ENCODE measurements at places on chromosomes 16 and 17.

DNA sequence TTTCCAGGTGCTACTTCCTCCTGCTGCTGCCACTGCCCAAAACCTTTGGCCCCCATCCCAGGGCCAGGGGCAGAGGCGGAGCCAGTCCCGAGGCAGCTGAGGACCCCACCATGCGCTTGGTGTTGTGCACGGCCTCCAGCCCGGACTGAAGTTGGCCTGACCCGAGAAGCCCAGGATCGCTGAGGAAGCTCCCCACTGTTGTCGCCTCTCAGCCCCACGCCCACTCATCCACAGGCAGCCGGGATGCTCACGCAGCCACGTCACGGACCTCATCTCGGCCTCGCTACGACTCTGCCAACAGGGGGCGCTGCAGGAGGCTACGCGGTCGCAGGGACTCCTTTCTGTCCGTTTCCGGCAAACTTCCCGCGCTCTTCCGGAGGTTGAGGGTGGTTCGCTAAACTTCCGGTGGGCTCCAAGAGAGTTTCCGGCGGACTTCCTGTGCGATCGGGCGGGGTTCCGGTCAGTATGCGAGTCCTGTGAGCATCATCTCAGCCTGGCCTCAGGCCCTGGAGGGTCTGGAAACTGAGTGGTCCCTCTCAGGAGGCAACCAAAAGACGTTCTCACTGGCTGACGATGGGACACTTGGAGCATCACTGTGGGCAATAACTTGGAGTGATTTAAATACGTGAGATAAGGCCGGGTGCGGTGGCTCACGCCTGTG is 12.4 kb downstream of the ZG16B start:
- no peak for DNase-seq

DNA sequence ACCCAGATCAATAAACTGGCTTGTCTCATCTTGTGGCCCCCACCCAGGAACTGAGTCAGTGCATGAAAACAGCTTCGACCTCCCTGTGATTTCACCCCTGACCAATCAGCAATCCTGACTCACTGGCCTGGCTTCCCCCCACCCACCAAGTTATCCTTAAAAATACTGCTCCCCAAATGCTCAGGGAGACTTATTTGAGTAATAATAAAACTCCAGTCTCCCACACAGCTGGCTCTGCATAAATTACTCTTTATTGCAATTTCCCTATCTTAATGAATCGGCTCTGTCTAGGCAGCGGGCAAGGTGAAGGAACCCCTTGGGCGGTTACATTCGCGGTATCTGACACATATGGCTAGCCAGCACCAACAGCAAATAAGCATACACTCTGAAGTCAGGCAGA is 9.8 kb upstream of the RABEP1 start:
- DNase-seq, result no peak

- DNase-seq, result no peak
These were observed 201.5 kb upstream of the TNRC6C start for GRCh38 chr17:77756846-77757560.

GRCh38 chr16:88375236-88375975 is 7.4 kb upstream of the ZNF469 start:
- DNase-seq, result no peak

- no peak for DNase-seq
These were observed 48.7 kb downstream of the CPPED1 start for GRCh38 chr16:12754824-12755543.

DNA sequence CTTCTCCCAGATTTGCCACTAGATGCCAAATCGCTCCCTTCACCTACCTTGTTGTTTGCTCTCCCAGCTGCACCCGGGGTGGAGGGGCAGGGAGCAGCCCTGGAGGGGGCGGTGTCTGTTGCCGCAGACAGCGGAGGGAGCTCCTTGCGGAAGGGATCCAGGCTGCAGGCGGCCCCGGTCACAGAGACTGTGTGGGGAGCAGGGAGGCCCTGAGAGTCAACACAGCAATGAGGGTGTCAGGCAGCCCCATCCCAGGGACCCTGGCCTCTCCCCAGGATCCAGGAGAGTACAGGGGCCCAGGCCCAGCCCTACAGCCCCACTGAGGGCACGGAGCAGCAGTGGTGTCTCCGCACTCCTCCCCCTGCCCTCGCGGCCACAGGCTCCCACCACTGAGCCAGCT is 50.5 kb upstream of the CHMP6 start:
- DNase-seq, result no peak

GRCh38 chr16:70158261-70158939 is 15.2 kb upstream of the CLEC18C start:
- DNase-seq, result no peak

DNA sequence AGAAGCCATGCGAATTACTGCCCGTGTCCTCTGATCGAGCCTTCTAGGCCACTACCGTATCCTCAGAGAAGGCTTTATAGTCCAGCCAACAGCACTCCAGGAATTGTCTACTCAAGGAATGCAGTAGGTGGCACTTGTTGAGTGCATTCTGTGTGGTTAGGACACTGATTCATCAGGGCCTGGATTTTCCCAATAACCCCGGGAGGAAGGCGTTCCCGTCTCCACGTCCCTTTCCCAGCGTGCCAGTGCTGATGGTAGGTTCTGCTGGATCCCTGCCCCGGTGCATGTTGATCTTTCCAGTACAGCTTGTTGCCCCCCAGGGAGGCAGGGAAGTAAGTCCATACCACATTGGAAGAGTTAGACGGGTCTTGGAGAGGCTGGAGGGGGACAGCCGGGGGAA is 122.2 kb downstream of the RPTOR start:
- no peak for DNase-seq

DNA sequence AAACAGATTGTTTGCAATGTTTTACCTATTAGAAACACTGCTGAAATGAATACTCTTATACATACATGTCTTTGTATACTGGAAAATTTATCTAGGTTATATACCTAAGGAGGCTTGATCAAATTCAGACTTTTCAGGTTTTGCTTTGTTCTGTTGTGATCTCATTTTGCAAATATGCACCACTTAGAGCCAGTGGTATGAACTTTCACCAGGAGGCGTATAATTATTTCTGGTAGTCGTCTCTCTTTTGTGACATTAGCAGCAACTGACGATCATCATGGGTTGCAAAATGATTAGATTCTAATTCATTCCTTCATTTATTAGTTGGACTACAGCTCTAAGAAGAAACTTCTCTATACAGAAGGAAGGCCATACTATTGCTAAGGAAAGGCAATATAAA is 26.9 kb downstream of the AP1G1 start:
- no peak for DNase-seq

GRCh38 chr17:54235571-54235970 is 412.8 kb downstream of the KIF2B start:
- no peak for DNase-seq

GRCh38 chr17:21460358-21460757 is 84.2 kb downstream of the KCNJ12 start:
- DNase-seq, result no peak

DNA sequence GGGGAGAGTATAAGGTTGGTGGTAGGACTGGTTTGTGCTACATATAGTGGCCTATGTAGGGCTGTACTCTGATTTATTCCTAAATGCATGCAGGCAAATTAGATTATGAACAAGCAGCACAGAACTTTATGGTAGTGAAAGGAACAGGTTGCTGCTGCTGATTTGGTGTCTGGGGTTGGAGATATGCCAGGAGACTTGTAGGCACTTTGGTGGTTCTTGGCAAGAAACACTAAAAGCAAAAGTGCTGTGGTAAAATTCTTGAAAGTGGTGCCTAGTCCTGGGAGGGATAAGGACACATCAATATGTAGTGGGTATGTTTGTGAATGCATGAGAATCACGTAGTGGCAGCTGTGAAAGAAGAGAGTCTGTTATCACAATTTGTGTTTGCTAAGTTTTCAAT is 2126.0 kb downstream of the TP53TG3F start:
- DNase-seq, result no peak

- DNase-seq, result no peak
These were observed 8.0 kb downstream of the AHSP start for GRCh38 chr16:31535737-31536136.

DNA sequence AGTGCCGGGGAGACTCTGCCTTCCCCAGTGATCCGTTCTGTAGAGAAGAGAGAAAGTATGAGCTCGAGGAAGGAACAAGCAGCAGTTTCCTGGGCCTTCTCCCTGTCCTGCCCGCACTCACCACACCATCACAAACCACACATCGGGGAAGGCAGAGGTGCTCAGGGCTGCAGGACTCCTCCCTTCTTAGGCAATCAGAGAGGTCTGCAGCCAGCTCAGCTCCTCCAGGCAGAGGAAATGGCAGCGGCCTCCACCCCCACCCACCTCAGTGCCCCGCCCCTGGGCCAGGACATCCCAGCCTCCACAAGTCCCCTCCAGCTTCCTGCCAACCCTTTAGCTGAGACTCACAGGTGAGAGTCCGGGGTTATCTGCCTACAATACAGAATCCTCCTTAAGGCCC is 2.0 kb downstream of the ZNF319 start:
- DNase-seq, result no peak

- DNase-seq, result peak; percentile 89
These were observed at the start of gene NUDT7 for GRCh38 chr16:77722309-77723107. TSS of gene NUDT7 (plus strand) at chr16:77722514. CDS start at chr16:77722583, 69 bp downstream.

DNA sequence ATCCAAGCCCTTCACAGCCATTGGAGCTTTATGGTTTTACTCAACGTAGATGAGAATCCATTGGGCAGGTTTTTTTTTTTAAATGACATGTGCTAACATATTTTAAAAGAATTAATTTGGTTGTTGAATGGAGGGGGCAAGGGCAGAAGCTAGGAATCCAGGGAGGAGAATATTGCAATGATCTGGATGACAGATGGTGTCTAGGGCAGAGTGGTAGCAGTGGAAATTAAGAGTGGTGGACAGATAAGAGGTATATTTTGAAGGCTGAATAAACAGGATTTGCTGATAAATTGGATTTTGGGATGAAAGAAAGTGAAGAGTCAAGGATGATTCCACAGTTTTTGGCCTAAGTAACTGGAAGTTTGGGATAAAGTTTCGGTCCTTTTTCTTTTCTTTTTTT is 54.8 kb upstream of the DHX40 start:
- DNase-seq, result no peak

- DNase-seq, result no peak
These were observed 76.4 kb downstream of the SEC14L1 start for GRCh38 chr17:77217123-77217522.

DNA sequence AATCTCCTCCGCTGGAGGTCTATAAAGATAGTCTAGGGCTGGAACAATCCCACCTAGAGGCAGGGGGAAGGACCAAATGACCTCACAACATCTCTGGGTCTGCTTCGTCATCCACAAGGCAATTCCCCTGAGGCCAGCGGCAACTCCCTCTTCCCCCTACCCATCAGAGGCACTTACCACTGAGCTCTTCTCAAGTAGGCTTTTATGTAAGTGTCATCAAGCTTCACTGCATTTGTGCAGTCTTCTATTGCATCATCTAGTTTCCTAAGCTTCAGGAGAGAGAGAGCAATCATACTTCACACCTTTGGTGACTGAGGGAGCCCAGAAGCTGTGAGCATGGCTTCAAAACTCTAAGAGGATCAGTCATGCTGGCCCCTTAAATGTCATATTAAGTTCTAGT is 21.0 kb downstream of the CNP start:
- peak; percentile 27 for DNase-seq

DNA sequence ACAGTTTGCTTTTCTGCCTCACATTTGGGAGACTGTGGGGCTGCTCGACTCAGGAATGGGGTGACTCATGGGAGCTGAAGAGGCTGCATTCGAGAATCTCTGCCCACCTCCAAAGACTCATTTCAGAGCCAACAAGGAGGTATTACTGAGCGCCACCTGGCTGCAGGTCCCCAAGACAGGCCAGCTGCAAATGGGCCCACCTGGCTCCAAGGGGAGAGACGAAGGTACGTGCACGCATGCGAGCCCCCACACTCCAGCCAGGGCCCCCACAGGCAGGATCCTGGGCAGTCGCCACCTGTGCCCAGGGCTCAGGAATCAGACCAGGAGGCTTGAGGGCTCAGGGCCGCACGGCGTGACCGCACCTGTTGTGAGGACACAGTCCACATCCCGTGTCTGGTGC is 6.0 kb downstream of the HAGHL start:
- no peak for DNase-seq

DNA sequence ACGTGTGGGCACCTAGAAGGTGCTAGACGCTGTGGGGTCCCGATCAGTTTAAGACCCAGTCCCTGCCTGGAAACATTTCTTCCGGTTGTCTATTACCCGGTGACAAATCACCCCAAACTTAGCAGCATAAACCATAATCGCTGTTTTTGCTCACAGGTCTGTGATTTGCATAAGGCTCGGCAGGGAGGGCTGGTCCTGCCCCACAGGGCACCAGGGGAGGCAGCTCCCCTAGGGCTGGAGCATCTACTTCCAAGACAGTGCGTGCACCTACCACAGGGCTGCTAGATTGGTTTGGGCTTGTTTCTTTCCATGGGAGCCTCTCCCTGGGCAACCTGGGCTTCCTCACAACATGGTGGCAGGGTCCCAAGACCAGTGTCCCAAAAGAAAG is 214.5 kb upstream of the CIBAR2 start:
- no peak for DNase-seq

DNA sequence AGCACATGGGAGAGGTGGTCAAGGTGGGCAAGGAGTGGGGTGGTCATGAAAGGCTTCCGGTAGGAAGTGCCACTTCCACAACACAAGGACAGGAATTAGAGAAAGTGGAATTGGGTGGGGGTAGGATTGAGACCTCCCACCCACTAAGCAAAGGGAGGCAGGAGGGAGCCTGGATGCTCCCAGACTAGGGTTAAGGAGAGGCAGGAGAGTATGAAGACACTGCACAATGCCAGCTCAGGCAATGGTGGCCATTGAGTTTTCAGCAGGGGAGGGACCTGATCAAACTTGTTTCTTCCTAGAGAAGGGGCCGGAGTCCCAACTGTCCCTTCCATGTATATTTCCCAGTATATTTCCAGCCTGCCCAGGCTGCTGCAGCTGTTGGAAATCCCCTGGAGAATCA is 3.1 kb upstream of the RAB11FIP4 start:
- no peak for DNase-seq

DNA sequence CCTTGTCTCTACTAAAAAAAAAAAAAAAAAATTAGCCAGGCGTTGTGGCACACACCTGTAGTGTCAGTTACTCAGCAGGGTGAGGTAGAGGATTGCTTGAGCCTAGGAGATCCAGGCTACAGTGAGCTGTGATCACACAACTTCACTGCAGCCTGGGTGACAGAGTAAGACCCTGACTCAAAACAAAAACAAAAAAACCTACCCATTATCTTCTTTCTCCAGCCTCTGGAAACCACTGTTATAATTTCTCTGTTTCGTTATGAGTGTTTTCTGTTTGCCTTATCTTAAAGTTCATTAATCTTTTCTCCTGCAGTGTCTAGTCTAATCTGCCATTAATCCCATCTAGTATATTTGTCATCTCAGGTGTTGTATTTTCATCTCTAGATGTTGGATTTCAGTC is 18.6 kb upstream of the CLTC start:
- no peak for DNase-seq

DNA sequence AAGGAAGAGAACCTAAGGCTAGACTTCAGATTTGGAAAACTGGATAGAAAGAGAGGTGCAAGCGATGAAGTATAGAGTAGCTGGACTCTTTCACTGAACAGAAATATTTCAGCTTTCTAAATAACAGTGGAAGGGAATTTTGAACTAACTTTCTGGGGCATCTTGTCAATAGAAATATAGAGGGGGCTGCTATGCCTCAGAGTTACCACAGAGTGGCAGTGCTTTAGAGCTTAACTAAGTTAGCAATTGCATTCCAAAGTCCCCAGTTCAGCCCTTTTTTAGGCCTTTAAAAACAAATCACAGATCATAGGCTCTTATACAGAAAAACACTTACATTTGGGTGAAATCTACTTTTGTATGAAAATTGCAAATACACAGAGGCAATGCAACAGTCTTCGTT is 154.2 kb upstream of the CDH8 start:
- no peak for DNase-seq
